ENCODE measurements at places on chromosomes 6 and 20.

GRCh38 chr6:87663434-87663833 is 38.6 kb downstream of the AKIRIN2 start:
- DNase-seq, result no peak

GRCh38 chr6:4371207-4371921 is 236.0 kb upstream of the ECI2 start:
- DNase-seq, result no peak

DNA sequence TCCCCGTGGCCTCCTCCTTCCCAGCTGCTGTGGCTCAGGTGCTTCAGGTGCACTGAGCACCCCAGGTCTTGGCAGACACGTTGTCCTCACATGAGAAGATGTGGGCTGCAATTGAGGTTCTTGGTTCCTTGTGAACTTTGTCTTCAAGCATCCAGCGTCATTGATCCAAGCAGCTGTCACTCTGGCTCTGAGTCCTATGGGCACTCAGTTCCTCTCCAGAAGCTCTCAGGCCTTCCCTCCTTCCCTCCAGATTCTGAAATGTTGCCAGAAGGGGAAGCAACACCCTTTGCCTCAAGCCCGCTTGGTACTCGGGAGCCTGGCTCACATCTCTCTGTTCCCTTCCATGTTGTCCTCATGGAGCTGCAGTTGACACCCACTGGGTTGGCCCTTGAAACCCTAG is 8.4 kb upstream of the MRGBP start:
- DNase-seq, result no peak

GRCh38 chr20:58697867-58698703 is 5.5 kb downstream of the NPEPL1 start:
- DNase-seq, result no peak

DNA sequence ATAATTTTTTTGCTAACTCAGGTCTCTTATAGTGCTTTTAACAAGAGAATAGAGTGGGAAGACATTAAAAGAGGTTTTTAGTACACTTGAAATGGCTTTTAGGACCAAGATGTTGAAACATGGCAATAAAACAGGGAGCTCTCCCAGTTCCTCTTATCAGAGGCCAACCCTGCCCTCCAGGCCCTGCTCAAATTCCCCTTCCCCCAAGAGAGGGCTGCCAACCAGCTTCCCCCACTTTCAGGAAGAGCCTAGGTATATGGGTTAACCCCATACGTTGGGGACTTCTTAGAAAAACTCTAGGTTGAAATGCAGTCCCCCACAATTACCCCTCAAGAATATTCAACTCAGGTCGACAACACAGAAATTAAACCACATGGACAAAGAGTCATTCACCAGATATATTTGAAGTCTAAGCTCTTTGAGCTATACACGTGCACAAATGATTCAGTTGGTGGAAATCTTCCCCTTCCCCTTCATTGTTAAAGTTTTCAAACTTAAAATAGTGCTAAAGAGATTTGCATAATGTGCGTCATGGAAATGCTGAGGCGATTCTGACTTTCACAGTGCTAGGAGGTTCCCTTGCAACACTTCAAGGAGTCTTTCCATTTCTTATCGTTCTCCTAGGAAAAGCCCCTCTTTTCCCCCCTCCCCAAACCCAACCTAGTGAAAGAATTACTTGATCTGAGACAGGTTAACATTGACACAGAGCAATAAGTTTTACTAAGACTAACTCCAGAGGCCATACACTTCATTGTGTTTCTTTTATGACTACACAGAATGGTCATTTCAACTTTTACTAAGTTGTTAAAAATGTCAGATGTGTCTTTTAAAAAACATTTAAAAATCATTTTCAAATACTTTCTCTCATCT is 49.8 kb upstream of the ENPP5 start:
- DNase-seq, result peak; percentile 4

- no peak for DNase-seq
These were observed 111.2 kb upstream of the OPRM1 start for GRCh38 chr6:153927867-153928266.

DNA sequence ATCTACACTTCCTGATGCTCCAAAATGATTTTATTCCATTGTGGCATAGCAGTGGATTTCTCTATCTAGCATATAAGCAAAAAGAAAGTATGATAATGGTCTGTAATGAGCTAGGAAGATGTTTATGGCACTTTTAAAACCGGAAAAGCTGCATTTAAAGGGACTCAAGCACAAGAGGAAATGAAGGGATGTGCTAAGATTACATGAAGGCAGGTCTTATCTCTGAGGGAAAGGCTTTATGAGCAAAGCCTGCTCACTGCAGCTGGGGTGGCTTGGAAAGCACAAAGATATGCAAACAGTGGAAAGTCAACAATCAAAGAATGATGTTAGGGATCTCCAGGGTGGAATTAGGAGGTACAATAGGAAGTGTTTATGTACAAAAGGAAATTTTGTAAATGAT is 138.2 kb downstream of the TENT5A start:
- peak; percentile 11 for DNase-seq

DNA sequence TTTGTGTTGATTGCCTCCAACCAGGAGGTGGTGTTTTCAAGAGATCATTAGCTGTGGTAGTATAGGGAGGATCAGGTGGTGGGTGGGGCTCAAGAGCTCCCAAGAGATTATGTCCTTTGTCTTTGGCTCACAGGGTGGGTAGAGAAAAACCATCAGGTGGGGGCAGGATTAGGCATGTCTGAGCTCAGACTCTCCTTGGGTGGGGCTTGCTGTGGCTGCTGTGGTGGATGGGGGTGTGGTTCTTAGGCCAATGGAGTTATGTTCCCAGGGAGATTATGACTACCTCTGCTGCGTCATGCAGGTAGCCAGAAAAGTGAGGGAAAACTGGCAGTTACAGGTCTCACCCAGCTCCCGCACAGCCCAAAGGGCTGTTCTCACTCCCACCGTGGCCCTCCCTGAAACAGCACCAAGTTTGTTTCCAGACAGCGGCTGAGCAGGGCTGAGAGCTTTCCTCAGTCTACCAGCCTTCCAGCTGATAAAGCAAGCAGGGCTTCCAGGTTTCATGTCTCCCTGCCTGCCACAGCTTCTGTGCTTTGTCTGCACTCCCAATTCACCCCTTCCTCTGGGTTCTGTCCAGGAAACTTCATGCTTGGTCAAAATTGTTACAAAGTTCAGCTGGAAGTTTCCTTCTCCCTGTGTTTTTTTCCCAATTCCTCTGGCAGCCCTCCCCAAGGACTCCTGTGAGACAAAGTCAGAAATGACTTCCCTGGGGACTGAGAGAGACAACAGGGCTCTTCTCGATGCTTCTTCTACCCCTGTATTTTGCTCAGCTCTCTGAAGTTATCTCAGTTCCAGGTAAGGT is 481.1 kb upstream of the MAN1A1 start:
- DNase-seq, result no peak
